ENCODE measurements at places on chromosomes 16 and 17. TPM values are rescaled to one million over a fixed set of nuclear protein-coding genes. Genes with fewer than 3 reads are reported as not detected.
A peak's percentile ranks its signal among the peaks of the same experiment; 100 is the strongest.

The CACNG3 gene
- total RNA-seq, result not detected

GRCh38 chr16:69150146-69150865 lies 17.9 kb downstream of the UTP4 start:
- DNase-seq, result peak; percentile 34
- peaks cover 3% of the 10 kb centered on the region for H3K4me1 ChIP-seq
- H3K27ac ChIP-seq, result no peak overlapping the region
- H3K36me3 ChIP-seq, result no peaks in the 10 kb centered on the region
- no peak overlapping the region for H3K4me3 ChIP-seq
- no peaks in the 10 kb centered on the region for H3K27me3 ChIP-seq

The CETP gene
- total RNA-seq, result not detected

The C16orf46 gene
- 1.1 TPM for total RNA-seq

- H3K4me3 ChIP-seq, result no peak overlapping the region
- H3K36me3 ChIP-seq, result no peaks in the 10 kb centered on the region
- H3K4me1 ChIP-seq, result no peaks in the 10 kb centered on the region
- H3K27ac ChIP-seq, result no peak overlapping the region
- H3K27me3 ChIP-seq, result no peaks in the 10 kb centered on the region
Measured at GRCh38 chr17:3034578-3034920, 28.9 kb downstream of the OR1D5 start.

DNA sequence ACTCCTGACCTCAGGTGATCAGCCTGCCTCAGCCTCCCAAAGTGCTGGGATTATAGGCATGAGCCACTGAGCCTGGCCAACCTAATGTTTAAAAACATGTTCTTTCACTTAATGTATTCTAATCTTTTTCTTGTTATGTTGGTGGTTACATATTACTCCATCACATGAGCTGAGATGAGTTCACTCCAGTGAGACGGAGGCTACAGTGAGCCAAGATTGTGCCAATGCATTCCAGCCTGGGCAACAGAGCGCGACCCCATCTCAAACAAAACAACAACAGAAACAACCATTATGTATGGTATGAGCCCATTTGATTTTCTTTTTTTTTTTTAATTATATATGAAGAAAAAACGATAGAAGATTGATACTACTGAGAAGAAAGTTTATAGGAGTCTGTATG lies 39.6 kb downstream of the SLC39A11 start:
- H3K27ac ChIP-seq, result no peak overlapping the region
- H3K4me1 ChIP-seq, result no peaks in the 10 kb centered on the region
- no peak overlapping the region for H3K4me3 ChIP-seq
- no peaks in the 10 kb centered on the region for H3K27me3 ChIP-seq
- DNase-seq, result no peak
- H3K36me3 ChIP-seq, result no peaks in the 10 kb centered on the region

- H3K4me3 ChIP-seq, result no peak overlapping the region
- H3K4me1 ChIP-seq, result no peaks in the 10 kb centered on the region
- H3K27ac ChIP-seq, result no peak overlapping the region
- no peak for DNase-seq
- no peaks in the 10 kb centered on the region for H3K27me3 ChIP-seq
Measured at GRCh38 chr17:48575673-48576478, 2.3 kb downstream of the HOXB4 start.

GRCh38 chr17:79046197-79046915 lies 22.4 kb downstream of the C1QTNF1 start:
- no peaks in the 10 kb centered on the region for H3K36me3 ChIP-seq
- peaks cover 2% of the 10 kb centered on the region for H3K4me1 ChIP-seq
- no peak for DNase-seq

DNA sequence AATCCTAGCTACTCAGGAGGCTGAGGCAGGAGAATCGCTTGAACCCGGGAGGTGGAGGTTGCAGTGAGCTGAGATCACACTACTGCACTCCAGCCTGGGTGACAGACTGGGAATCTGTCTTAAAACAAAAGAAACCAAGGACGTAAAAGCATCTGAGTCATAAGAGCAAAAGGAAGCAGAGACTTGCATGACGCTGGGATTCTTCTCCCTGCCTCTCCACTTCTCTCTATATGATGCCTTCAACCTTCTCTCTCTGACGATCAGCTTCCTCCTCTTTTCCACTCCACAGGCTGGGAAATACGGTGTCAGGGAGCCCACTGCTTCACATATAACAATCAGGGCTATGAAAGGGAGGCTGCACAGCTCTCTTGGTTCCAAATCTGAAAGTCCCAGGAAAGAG lies 43.2 kb upstream of the CCL1 start:
- DNase-seq, result no peak
- H3K27ac ChIP-seq, result no peak overlapping the region
- no peaks in the 10 kb centered on the region for H3K36me3 ChIP-seq
- no peak overlapping the region for H3K4me3 ChIP-seq
- H3K27me3 ChIP-seq, result no peaks in the 10 kb centered on the region
- no peaks in the 10 kb centered on the region for H3K4me1 ChIP-seq

DNA sequence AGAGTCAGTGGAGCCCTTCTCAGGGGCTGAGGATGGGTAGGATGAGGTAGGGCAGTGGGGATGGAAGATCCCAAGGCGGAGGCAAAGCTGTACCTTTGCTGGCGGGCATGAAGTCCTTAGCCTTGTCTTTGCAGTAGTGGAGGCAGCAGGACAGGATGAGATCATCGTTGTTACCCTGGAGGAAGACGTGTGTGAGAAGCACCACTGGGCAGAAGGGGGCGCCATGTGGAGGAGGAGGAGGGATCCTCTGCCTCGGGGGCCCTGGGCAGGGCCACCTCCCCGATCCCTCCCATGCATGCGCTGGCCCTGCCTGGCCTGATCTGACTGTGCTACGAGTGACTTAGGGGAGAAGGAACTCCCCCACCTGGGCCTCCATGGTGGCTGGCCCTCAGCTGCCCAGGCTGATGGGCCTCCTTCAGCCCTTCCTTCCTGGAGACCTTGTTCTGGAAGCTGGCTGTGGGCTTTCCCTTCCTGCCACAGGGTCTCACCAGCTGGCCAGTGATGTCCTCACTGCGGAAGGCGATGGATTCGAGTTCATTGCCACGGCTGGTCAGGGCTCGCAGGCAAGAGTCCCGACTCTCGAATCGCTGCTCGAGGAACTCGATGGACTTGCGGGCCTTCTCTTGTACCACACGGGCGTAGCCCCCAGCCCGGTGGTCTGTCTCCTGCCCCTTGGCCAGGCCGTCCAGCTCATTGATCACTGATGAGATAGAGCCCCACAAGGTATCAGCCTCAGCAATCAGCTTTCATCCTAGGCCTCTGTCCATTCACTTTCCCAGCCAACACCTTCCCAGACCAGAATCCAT lies 10.3 kb downstream of the HIC1 start:
- H3K4me1 ChIP-seq, result peaks cover 47% of the 10 kb centered on the region
- no peak overlapping the region for H3K4me3 ChIP-seq
- H3K36me3 ChIP-seq, result no peaks in the 10 kb centered on the region
- H3K27me3 ChIP-seq, result no peaks in the 10 kb centered on the region

DNA sequence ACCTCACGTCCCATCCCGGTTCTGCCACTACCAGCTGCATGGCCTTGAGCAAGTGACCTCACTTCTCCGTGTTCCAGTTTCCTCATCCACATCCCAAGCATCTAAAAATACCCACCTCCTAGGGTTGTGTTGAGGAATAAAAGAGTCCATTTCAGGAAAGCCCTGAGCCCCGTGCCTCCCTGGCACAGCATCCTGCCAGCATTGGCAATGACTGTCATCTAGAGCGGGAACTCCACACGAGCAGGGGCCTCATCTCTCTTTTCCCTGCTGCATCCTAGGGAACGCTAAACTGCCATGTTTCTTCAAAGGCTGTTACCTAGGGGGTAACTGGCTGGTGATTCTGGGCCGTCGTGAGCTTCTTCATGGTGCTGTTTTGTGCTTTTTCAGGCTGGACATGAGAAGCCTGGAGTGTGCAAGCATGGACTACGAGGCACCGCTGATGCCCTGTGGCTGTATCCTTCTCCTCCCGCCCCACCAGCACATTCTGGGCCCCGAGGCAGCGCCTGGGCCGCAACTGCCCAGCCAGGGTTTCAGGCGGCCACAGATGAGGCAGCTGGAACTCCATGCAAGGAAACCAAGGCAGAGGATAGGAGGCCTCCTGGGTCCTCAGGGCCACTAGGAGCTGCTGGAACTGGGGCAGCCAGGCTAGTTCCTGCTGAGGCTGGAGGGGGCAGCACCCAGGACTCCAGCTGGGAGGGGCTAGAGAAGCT lies 221.4 kb downstream of the KATNIP start:
- no peaks in the 10 kb centered on the region for H3K27me3 ChIP-seq
- no peak overlapping the region for H3K27ac ChIP-seq
- no peak for DNase-seq
- H3K36me3 ChIP-seq, result no peaks in the 10 kb centered on the region
- H3K4me1 ChIP-seq, result no peaks in the 10 kb centered on the region

DNA sequence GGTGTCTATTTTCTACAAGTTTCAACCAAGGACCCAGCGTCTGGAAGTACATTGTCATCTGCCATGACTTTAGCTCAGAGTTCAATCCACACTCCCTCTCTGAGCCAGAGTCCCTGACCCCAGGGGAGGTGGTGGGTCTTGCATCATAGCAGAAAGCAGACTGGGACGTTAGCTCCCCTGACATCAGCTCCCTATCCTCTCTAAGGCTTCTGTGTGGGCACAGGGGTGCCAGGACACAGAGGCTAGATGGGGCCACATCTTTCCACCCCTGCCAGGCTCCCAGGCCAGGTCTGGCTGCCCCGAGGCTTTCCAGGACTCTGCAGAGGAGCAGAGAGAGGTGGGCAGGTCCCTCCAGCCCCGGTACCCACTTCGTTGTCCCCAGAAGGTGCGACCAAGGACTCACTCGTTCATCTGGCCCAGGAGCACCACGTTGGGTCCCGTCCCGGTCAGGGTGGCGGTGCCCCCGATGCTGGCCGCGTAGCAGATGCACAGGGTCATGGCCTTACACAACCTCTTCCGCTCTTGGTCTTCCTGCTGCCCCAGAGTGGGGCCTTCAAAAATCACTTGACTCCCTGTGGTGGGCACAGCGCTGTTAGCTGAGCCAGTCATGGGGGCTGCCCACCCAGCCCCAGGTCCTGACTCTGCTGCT lies 10.5 kb downstream of the SLC13A5 start:
- no peaks in the 10 kb centered on the region for H3K4me1 ChIP-seq
- no peak overlapping the region for H3K4me3 ChIP-seq
- H3K36me3 ChIP-seq, result no peaks in the 10 kb centered on the region
- H3K27me3 ChIP-seq, result no peaks in the 10 kb centered on the region
- DNase-seq, result no peak
- H3K27ac ChIP-seq, result no peak overlapping the region

DNA sequence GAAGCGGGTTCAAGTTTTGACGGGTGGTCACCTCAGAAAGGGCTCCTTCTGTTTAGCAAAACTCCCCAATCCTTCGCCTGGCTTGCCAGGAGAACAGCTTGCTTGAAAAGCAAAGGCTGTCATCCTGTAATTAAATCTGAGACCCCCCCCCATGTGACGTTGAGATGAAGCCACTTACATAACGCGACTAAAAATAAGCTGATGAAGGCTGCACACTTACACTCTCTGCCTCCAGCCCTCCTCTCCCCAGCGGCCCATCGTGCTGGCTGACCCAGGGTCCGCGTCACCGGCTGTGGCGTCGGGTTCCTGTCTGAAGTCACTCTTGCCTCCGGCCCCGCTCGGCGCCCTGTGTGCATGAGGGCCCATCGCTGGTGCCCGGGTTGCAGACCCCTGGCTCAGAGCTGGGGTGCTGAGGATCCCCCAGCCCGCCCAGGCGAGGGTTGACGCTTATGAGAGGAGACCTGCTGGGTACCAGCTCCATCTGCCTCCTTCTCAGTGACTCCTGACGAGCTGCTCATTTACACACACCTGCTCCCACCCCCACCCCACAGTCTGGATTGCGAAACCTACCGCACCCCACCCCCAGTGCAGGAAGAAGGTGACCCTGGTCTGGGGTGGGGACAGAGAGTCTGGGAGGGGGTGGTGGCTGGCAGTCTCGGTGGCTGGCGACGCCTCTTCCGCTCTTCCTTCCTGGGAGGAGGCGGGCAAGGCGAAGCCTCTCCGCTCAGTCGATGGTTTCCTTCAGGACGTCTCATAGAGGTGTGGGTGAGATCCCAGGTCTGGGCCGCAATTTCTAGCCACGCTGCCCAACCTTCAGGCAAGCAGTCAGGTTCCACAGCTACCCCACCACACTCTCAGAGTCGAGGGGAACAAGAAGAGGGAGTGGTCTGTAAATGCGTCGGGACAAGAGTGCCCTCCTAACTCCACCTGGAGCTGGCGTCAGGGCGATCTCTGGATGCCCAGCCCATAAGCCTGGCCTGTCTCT lies 3.1 kb upstream of the BAIAP2 start:
- H3K4me1 ChIP-seq, result peaks cover 5% of the 10 kb centered on the region
- H3K27ac ChIP-seq, result no peak overlapping the region

DNA sequence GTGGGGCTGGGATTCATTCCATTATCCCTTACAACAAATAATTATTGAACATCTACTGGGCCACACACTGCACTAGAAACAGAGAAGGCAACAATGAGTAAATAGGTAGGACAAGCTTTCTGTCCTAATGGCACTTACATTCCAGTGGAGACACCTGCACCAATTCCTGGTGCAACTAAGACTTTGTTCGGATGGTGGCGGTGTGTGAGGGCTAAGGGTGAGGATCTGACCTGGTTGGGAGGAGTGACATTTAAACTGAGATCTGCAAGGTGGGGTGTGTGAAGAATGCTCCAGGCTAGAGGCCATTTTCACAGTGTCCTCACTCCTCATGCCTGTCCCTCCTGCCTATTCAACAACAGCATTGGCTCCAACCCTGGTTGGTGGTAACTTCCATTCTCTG lies 510.0 kb downstream of the XYLT1 start:
- H3K27ac ChIP-seq, result no peak overlapping the region
- DNase-seq, result no peak
- H3K36me3 ChIP-seq, result no peaks in the 10 kb centered on the region
- H3K27me3 ChIP-seq, result no peaks in the 10 kb centered on the region

The KRTAP3-1 gene
- total RNA-seq, result not detected

DNA sequence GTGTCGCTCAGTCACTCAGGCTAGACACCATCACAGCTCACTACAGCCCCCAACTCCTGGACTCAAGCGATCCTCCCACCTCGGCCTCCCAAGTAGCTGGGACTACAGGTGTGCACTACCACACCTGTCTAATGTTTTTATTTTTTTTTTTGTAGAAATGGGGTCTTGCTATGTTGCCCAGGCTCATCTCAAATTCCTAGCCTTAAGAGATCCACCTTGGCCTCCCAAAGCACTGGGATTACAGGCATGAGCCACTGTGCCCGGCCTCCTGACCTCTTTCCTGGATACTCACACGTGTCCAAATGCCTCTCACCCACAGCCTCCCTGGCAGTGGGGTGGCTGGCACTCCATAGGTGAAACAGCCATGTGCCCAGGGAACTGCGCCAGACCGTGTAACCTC lies 17.5 kb downstream of the CAMKK1 start:
- H3K27me3 ChIP-seq, result no peaks in the 10 kb centered on the region
- no peak overlapping the region for H3K27ac ChIP-seq
- no peaks in the 10 kb centered on the region for H3K4me1 ChIP-seq
- no peak for DNase-seq
- H3K36me3 ChIP-seq, result no peaks in the 10 kb centered on the region
